Activated B cell treated with CpG ODN at 0.5 μM for 24 hours (primary cell): ENCODE measurements at places on chromosomes 5 and 9. TPM values are rescaled to one million over a fixed set of nuclear protein-coding genes. Genes with fewer than 3 reads are reported as not detected.

DNA sequence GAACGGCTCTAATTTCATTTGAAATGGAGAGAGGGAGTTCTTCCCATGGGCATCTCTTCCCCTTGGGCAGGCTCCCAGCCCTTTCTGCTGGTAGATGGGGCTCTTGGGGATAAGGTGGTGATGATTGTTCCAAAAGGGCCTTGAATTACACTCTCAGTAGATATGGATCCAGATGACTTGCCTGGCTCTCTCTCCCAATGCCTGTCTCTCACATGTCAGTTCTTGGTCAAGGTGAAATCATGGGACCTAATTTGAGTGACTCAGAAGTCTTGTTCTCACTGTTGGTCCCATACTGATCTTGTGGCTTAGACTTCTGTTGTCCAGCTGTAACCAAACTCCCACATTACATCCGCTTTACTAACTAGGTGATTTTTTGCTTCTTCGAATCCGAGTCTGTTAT lies 317.0 kb upstream of the RFX3 start:
- H3K27me3 ChIP-seq = peaks cover 2% of the 10 kb centered on the region
- DNase-seq = no peak
- H3K4me3 ChIP-seq = no peak overlapping the region
- H3K4me1 ChIP-seq = no peaks in the 10 kb centered on the region

DNA sequence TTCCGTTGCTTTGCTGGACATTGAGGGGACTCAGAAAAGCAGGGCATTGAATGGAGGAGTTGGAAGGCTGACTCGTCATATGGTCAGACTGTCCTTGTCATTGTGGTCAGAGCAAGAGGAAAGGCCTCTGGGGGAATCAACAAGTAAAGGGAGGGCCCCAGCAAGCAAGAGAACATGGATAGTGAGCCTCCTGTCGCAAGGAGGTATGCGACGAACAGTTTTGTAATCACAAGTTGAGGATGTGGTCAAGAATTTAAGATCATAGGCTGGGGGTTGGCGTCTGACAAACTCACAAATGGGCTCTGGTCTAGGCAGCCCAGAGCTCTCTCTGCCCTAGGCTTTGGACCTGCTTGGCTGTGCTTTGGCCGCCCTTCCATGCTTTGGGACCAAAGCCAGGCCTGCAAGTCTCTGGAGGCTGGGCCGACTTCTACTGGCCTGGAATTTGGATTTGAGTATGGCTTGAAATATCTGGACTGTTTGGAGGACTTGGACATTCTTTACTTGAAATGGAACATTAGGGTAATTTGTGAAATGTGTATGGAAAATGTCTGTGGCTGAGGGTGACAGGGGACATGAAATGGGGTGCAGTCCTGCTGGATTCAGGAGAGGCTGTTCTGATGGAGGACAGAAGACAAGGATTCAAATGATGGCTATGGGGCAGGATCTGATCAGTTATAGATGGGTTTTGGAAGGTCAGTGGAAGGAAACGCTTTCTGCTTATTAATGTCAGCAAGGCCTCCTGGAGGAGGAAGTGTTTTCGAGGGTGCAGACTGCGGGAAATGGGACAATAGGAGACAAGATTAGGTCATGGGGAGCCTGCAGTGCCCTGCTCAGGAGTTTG lies 19.2 kb upstream of the NDST1 start:
- DNase-seq = no peak
- H3K4me3 ChIP-seq = no peak overlapping the region
- H3K36me3 ChIP-seq = no peaks in the 10 kb centered on the region
- H3K27ac ChIP-seq = peak overlapping the region; percentile 85
- no peaks in the 10 kb centered on the region for H3K27me3 ChIP-seq
- peaks cover 57% of the 10 kb centered on the region for H3K4me1 ChIP-seq

DNA sequence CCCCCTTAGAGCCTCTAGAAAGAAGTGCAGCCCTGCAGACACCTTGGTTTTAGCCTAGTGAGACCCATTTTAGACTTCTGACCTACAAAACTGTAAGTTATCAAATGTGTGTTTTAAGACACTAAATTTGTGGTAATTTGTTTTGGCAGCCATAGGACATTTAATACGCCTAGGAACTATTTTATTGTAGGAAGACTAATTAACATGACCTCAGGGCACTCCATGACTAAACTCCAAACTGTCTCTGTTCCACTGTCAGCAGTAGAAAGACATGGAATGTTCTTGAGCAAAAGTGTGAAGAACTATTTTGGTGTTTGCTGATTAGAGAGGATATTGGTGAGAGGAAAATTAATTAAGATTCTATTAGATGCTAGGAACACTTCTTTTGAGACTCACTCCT lies 4.1 kb upstream of the APC start:
- peaks cover 27% of the 10 kb centered on the region for H3K4me1 ChIP-seq
- H3K27ac ChIP-seq = no peak overlapping the region
- no peak overlapping the region for H3K4me3 ChIP-seq
- H3K27me3 ChIP-seq = no peaks in the 10 kb centered on the region
- peaks cover 6% of the 10 kb centered on the region for H3K36me3 ChIP-seq

DNA sequence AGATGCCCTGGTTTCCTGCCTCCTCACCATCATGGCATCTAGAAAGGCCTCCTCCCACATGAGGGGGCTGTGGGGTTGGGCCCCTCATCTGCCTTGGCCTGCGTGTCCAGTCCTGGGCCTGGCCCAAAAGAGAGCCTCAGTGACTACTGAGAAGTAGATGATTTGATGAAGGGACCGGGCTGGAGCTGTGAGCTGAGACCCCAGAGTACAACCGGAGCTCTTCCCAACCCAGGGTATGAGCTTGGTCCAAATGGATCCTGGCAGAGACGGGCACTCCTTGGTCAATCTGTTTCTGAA lies 62.9 kb downstream of the FGF18 start:
- DNase-seq = no peak
- no peaks in the 10 kb centered on the region for H3K36me3 ChIP-seq
- H3K4me1 ChIP-seq = peaks cover 3% of the 10 kb centered on the region
- H3K27ac ChIP-seq = no peak overlapping the region
- no peak overlapping the region for H3K4me3 ChIP-seq

- no peak overlapping the region for H3K27ac ChIP-seq
- no peak for DNase-seq
- H3K4me3 ChIP-seq = no peak overlapping the region
- no peaks in the 10 kb centered on the region for H3K4me1 ChIP-seq
- H3K36me3 ChIP-seq = no peaks in the 10 kb centered on the region
- H3K27me3 ChIP-seq = peaks cover 10% of the 10 kb centered on the region
These were observed 10.2 kb downstream of the GFRA3 start for GRCh38 chr5:138264183-138264582.

DNA sequence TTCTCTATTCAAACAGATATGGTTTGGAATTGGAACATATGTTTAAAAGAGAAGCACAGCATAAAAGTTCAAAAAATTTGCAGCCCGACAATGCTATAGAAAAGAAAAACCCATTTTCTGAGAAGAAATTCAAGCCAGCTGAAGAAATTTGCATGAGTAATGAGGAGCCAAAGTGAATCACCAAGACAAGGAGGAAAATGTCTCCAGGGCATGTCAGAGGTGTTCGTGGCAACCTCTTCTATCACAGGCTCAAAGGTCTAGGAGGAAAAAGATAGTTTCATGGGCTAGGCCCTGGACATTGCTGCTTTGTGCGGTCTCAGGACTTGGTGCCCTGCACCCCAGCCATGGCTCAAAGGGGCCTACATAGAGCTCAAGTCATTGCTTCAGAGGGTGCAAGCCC lies 134.8 kb upstream of the ADAMTS16 start:
- DNase-seq = no peak
- no peaks in the 10 kb centered on the region for H3K36me3 ChIP-seq
- no peak overlapping the region for H3K4me3 ChIP-seq
- no peaks in the 10 kb centered on the region for H3K4me1 ChIP-seq

- no peaks in the 10 kb centered on the region for H3K36me3 ChIP-seq
- no peak for DNase-seq
- no peaks in the 10 kb centered on the region for H3K4me1 ChIP-seq
- no peak overlapping the region for H3K27ac ChIP-seq
- H3K27me3 ChIP-seq = peaks cover 3% of the 10 kb centered on the region
These were observed 75.4 kb upstream of the SYK start for GRCh38 chr9:90726215-90726614.

DNA sequence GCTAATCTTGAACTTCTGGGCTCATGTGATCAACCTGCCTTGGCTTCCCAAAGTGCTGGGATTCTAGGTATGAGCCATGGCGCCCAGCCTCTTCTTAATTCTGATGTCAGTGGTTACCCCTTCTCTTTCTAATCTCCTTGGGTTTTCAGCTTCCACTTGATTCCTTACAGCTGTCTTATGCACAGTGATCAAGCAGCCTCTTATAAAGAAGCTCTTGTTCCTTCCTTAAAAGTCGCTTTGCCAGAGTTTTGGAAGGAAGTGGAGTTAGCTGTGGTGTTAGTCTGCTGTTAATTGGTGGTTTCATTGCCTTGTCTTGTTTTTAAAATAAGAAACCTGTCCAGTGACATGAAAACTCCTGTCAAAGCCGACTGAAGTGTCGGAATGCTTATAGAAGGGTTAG lies 128.1 kb upstream of the CACNA1B start:
- no peak overlapping the region for H3K4me3 ChIP-seq
- peaks cover 25% of the 10 kb centered on the region for H3K4me1 ChIP-seq
- H3K27ac ChIP-seq = no peak overlapping the region
- H3K27me3 ChIP-seq = no peaks in the 10 kb centered on the region
- DNase-seq = no peak

- DNase-seq = no peak
- H3K27ac ChIP-seq = no peak overlapping the region
- H3K4me3 ChIP-seq = no peak overlapping the region
- peaks cover 27% of the 10 kb centered on the region for H3K36me3 ChIP-seq
- H3K27me3 ChIP-seq = no peaks in the 10 kb centered on the region
- peaks cover 10% of the 10 kb centered on the region for H3K4me1 ChIP-seq
These were observed 100.4 kb upstream of the SAP30L start for GRCh38 chr5:154345255-154345952.

DNA sequence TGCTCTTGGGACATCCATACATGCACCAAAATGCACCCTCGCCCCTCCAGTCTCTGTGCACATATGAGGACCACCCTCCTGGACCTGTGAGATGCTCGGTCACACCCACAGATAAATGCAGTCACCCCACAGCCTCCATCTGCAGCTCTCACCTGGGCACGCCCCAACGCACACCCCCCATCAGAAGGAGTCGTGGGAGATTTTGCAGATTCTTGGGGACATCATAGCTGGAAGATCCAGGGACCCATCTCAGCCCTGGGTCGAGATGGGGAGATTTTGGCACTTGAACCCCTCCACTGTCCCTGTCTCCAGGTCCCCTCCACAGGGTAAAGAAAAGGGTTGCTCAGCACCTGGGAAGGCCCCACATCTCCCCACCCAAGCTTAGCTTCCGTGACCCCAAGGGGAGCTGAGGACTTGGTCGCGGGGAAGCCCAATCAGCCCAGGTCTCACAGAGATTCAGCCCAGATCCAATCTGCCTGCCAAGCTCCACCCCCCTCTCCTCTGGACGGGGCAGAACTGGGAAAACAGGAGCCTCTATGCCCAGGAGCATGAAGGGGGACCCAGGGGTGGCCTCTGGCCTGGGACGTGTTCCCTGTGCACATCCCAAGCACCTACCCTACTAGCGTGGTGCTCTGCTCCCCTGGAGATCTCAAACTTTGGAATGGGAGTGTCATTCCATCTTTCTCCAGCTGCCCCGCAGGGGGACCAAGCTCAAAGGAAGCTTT lies 89.2 kb upstream of the LMX1B start:
- peaks cover 1% of the 10 kb centered on the region for H3K27me3 ChIP-seq
- peak overlapping the region; percentile 38 for H3K27ac ChIP-seq
- DNase-seq = no peak

DNA sequence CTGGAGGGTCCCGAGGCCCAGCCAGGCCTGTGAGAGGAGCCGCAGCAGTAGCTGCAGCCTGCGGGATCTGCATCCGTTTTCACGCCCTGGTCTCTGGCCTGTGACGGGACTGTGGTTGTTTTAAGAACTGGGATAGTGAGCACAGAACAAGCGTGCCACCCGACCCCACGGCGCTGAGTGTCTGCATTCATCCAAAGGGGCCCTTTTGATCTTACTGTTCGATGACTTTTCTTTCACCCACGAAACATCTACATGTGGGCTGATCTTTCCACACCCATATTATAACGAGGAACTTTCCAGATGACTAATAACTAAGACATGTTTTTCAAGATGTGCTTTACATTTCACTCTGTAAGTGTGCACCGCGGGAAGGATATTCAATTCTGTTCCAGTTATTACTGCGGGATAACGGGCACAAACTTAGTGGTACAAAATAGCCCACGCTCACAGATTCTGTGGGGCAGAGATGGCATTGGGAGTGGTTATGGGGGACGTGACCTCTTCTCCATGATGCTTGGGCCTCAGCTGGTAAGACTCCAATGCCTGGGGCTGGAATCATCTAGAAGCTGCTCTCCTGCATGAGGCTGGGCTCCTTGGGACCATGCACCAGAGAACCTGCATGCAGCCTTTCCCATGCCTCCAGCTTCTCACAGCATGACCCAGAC lies 165.0 kb downstream of the SYK start:
- no peaks in the 10 kb centered on the region for H3K36me3 ChIP-seq
- no peak overlapping the region for H3K4me3 ChIP-seq
- DNase-seq = no peak
- H3K4me1 ChIP-seq = peaks cover 7% of the 10 kb centered on the region
- no peak overlapping the region for H3K27ac ChIP-seq

DNA sequence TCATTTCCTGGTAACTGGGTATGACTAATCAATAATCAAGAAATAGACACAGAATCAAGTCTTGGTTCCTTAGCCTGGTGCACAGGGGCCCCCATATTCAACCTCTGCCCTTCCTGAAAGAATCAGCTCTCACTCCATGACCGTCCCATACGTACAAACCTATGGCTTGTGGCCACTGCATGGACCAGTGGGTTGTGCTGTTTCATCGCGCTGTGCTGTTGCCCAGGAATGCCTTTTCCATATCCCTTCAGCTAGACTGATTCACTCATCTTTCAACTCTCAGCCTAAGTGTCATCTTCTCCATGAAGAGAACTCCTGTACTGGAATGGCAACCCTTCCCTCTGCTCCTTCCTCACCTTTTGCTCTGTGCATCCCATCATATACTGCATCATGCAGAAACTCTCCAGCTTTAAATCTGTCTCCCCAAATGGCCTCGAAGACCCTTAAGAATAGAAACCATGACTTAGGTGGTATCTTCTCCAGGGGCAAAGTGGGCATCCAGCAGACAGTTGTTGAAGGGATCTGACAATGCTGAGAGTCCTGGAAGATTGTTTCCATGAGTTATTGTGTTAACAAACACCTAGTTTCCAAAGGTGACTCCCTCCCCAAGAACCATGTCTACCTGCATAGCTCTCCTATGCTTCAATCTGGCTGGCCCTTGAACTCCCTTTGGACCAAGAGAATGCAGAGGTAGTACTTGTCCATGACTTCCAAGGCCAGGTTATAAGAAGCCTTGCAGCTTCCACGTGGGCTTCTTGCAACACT lies 180.8 kb downstream of the ACTL7B start:
- H3K4me3 ChIP-seq = no peak overlapping the region
- no peaks in the 10 kb centered on the region for H3K27me3 ChIP-seq
- H3K36me3 ChIP-seq = no peaks in the 10 kb centered on the region
- H3K4me1 ChIP-seq = peaks cover 3% of the 10 kb centered on the region
- H3K27ac ChIP-seq = no peak overlapping the region
- no peak for DNase-seq

- no peaks in the 10 kb centered on the region for H3K27me3 ChIP-seq
- H3K27ac ChIP-seq = no peak overlapping the region
These were observed 6.0 kb upstream of the TESK1 start for GRCh38 chr9:35598866-35599590.

Gene FOXD4L6
- total RNA-seq = not detected in 2 replicates

Gene OR1J2
- total RNA-seq = not detected in 2 replicates

Gene NMUR2
- total RNA-seq = not detected in 2 replicates

Gene RASEF
- not detected in 2 replicates for total RNA-seq

Gene QRFP
- total RNA-seq = not detected in 2 replicates

Gene LRRC19
- not detected in 2 replicates for total RNA-seq
